ENCODE measurements at places on chromosomes 5 and 9.
A peak's percentile ranks its signal among the peaks of the same experiment; 100 is the strongest.

GRCh38 chr9:114456929-114457328, 48.3 kb downstream of the WHRN start:
- DNase-seq, result no peak

- peak; percentile 36 for DNase-seq
Measured at GRCh38 chr9:114169952-114170770, 14.8 kb downstream of the COL27A1 start.

DNA sequence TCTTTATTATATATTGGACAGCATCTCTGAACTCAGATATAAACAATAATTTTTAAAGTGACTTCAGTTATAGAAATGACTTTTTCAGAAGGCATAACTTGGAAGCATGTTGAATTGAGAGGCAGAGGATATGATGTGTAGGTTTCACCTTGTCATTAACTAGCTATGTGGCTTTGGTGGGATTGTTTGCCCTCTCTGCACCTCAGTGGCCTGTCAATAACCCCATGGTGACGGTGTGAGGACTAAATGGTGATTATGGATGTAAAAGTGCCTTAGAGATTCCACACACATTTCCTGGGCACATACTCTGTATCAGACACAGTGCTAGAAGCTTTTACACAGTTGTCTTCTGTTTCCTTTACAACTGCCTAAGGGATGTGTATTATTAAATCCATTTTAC, 234.9 kb upstream of the TRIM32 start:
- DNase-seq, result no peak

DNA sequence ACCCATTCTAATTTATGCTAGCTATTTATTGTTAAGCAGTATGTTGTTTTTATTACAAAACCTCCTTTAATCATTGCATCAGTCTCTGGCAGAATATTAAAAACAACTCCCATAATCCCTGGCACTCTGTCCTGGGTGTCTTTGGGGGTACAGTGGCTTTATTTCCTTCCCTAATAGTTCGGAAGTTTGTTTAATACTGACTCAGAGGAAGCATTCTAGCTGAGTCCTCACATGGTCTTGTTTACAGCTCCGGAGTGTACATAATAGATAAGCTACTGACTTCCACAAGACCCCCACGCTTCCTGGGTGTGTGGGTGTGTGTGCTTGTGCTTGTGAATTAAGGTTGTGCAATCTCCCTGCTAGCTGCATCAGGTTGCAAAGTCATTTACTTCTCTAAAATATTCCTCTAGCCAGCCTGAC, 149.8 kb upstream of the CDKN2B start:
- DNase-seq, result no peak

- no peak for DNase-seq
Measured at GRCh38 chr5:170747851-170748250, 35.7 kb upstream of the GABRP start.

- no peak for DNase-seq
Measured at GRCh38 chr9:136590821-136591752, 45.2 kb upstream of the NOTCH1 start.

GRCh38 chr9:119609277-119609971, 240.2 kb upstream of the BRINP1 start:
- no peak for DNase-seq

- no peak for DNase-seq
Measured at GRCh38 chr5:74148321-74148720, 492.2 kb downstream of the ENC1 start.

DNA sequence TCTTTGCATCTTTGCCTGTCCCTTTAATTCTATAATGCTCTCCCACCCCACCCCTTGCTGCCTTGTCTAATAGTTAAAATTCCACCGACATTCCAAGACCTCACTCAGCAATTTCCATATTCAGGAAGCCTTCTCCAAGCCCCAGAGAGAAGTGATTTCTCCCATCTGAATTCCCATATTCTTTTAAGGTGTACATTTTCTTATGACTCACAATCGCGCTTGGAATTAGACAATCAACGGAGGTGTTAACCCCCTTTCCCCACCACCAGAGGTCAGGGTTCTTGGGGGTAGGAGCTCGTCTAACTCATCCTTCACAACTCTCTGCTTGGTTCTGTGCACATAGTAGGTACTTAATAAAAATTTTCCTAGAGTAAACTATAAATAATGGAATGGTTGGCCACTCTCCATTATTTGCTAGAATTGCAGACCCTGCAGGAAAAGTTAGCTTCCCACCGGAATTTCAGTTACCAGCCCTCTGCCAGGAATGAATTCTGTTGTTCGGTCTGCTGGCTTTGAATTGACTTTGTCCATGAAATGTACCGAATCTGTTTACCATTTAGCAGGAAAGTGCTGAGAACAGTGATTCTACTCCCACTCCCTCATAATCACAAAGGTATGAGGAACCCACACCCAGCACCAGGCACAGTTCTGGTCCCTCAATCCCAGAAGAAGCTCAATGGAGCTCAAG, 5.0 kb downstream of the KCNIP1 start:
- DNase-seq, result no peak

- peak; percentile 31 for DNase-seq
Measured at GRCh38 chr5:95631255-95631958, 11.5 kb downstream of the GPR150 start.

GRCh38 chr5:81805086-81805485, 54.2 kb upstream of the SSBP2 start:
- DNase-seq, result no peak

DNA sequence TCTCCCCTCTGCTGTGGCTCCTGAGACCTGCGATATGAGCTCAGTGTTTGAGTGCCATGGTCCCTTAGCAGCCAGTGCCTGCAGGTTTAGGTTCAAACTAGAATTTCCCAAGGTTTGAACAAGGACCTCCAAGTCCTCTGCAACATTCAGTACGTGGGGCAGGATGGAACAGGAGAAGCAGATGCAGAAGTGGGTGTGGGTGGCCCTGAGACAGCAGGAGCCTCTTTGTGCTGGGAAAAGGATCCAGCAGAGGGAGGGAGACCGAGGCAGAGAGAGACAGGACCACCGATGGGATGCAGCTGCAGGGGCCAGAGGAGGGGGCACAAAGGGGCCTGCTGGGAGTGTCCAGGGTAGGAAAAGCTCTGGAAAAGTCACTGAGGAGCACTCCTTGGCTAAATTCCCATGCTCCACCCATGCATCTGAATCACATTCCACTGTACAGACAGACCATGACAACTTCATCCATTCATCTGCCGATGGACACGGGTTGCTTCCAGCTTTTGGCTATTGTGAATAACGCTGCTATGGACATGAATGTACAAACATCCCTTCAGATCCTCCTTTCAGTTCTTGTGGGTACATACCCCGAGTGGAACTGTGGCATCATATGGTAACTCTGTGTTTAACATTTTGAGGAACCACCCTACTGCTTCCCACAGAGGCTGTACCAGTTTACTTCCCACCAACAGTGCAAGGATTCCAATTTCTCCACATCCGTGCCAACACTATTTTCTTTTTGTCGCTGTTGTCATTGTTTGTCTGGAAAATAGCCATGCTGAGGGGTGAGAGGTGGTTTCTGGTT, 26.7 kb upstream of the SUSD3 start:
- peak; percentile 52 for DNase-seq

GRCh38 chr5:148206620-148207019, 3.8 kb downstream of the SPINK6 start:
- no peak for DNase-seq

- no peak for DNase-seq
Measured at GRCh38 chr9:5863092-5863746, 27.5 kb upstream of the MLANA start.

DNA sequence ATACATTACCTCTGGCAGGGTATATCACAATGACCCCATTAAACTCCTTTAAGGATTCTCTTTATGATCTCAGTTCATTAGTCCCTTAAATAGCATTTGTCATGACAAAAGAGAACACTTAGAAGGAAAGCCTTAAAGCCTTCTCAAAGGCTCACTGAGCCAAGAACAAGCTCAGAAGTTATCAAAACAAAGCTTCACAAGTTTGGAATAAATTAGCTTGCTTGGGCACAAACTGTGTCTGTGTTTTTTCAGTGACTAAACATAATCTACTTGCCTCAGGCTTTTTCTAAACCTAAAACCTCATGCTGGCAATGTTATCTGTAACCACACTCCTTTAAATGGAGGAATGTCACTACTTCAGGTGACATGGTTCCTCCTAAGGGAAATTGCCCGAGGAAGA, 1114.9 kb upstream of the C9orf72 start:
- peak; percentile 70 for DNase-seq

DNA sequence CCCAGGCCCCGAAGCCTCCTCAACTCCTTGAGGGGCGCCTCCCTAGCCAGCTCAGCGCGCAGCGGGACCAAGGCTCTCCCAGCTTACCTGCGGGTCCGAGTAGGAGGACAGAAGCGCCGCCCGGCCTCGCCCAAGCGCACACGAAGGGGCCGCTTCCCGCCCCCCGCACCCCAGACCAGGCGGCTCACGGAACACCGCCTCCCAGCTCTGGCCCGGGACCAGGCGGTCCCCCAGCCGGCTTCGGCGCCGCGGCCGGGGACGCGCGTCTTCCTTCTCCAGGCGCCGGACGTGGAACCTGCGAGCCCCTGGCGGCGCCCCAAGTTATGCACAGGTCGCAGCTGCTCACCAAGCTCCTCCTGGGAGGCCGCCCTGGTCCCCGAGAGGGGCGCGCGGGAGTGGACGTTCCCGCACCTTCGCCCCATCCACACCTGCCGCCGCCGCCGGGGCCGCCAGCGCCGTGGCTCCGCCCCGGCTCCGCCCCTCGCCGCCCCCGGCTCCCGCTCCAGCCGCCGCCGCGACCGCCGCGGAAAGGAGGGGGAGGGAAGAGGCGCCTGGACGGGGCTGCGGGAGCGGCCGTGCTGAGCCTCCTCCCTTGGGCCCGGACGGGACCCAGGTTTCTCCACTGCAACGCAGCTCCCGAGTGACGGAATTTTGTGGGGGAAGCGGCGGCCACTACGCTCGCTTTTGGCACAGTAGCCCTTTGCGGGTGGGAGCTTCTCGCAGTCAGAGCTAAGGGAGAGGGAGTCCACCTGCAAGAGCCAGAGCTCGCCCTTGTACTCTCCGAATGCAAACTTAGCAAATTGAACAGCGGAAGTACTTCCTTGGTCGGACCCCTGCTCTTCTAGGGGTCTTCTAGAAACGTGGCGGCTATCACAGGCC, 77.5 kb upstream of the IFNE start:
- peak; percentile 25 for DNase-seq

GRCh38 chr5:76522103-76522935, 100.9 kb downstream of the F2RL2 start:
- DNase-seq, result no peak

GRCh38 chr5:137071931-137072330, 427.2 kb downstream of the SPOCK1 start:
- DNase-seq, result peak; percentile 55

DNA sequence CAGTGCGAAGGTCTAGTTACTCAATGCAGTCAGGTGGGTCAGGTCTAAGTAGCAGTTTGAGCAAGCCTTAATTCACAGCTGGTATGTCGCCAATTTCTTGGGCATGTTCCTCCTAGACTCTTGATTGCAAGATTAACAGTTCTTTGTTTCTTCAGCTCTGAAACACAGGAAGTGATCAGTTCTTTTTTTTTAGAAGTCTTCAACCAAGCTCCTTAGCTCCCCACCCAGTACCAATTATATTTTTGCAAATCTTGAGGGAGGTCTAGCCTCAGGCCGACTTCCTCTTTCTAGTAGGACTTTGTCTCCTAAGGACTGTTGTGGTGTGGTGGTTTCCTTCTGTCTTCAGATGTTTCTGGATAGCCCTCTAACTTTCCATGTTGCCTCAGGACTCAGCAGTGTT, 2054.2 kb downstream of the MAT2B start:
- DNase-seq, result no peak

- no peak for DNase-seq
Measured at GRCh38 chr5:74404574-74405508, 235.7 kb downstream of the ENC1 start.

GRCh38 chr9:111799506-111799905, 4.8 kb upstream of the SHOC1 start:
- no peak for DNase-seq

DNA sequence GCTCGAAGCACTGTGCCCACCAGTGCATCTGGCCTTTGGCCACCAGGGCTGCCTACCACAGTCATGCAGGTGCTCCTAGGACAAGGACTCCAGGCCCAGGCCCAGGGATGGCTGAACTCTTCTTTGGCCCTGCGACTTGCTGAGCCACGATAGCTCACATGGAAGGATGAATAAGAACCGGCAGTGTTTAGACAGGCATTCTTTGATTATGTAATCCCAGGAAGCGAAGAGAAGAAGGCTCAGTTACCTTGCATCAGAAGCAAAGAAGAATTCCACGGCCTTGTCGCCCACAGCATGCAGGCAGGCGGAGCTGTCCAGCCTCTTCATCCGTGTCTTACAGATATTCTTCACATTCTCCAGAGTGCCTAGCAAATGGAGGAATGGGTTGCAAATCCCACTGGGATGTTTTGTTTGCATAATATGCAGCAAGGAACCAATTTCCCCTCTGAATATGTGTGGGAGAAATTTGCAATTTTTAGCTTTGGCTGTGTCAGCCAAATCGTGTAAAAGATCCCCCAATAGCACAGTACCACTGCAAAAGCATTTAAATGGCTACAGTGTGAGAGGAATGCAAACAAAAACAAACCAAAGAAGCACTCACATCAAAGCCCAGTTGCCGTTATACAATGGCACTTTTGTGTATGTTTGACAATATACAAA, 29.1 kb downstream of the GFPT2 start:
- no peak for DNase-seq

GRCh38 chr9:130143279-130143893, 28.8 kb upstream of the NCS1 start:
- no peak for DNase-seq

- no peak for DNase-seq
Measured at GRCh38 chr5:6585939-6586646, 46.8 kb downstream of the NSUN2 start.

GRCh38 chr5:139648205-139649081, at the start of gene CXXC5:
CXXC5 (plus strand) TSS chr5:139648349; CDS start chr5:139680524, 32,175 bp downstream.
- peak; percentile 88 for DNase-seq
